ENCODE measurements at places on chromosomes 6 and 20. TPM values are rescaled to one million over a fixed set of nuclear protein-coding genes. Genes with fewer than 3 reads are reported as not detected.

GRCh38 chr20:43653966-43654365, 12.9 kb upstream of the MYBL2 start:
- peaks cover 13% of the 10 kb centered on the region for H3K36me3 ChIP-seq
- H3K4me1 ChIP-seq, result no peaks in the 10 kb centered on the region
- no peak overlapping the region for H3K27ac ChIP-seq
- H3K4me3 ChIP-seq, result no peak overlapping the region
- H3K27me3 ChIP-seq, result no peaks in the 10 kb centered on the region

- H3K4me1 ChIP-seq, result no peaks in the 10 kb centered on the region
- peaks cover 98% of the 10 kb centered on the region for H3K27me3 ChIP-seq
- no peak for DNase-seq
- no peak overlapping the region for H3K4me3 ChIP-seq
- H3K27ac ChIP-seq, result no peak overlapping the region
Measured at GRCh38 chr6:125533710-125534397, 215.6 kb upstream of the HEY2 start.

DNA sequence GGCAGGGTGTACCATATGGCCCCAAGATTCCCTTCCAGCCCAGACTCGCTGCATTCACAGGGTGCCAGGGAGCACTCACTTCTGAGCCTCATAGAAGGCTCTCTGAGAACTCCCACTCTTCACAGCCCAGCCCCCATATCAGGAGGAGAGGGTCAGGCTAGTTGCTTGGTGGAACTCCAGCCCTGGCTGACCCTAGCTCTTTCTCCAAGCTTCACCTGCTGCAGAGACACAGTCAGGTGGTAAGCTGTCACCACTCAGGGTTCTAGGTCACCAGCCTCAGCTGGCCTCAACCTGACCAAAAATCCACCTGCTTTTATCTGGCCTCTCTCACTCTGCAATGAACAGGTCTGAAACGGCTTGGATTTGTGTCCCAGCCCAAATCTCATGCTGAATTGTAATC, 162.7 kb upstream of the MLN start:
- no peaks in the 10 kb centered on the region for H3K36me3 ChIP-seq
- H3K4me1 ChIP-seq, result peaks cover 7% of the 10 kb centered on the region
- H3K27me3 ChIP-seq, result peaks cover 45% of the 10 kb centered on the region
- H3K4me3 ChIP-seq, result no peak overlapping the region
- H3K27ac ChIP-seq, result no peak overlapping the region

DNA sequence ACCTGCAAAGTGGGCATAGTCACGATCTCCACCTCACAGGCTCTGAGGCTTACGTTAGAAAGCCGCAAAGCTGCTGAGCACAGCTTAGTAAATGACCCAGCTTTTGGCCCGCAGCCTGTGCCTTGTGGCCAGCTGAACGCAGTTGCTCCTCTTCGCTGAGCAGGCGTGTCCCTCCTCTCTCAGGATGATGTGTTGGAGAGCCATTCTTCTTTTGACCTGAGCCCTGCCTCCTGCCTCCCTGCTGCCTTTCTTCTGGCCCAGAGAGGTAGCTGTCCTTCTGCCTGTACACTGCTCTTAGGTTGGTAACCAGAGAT, 47.6 kb upstream of the MYL9 start:
- DNase-seq, result no peak
- peaks cover 39% of the 10 kb centered on the region for H3K4me1 ChIP-seq
- H3K27ac ChIP-seq, result no peak overlapping the region
- H3K36me3 ChIP-seq, result peaks cover 24% of the 10 kb centered on the region

DNA sequence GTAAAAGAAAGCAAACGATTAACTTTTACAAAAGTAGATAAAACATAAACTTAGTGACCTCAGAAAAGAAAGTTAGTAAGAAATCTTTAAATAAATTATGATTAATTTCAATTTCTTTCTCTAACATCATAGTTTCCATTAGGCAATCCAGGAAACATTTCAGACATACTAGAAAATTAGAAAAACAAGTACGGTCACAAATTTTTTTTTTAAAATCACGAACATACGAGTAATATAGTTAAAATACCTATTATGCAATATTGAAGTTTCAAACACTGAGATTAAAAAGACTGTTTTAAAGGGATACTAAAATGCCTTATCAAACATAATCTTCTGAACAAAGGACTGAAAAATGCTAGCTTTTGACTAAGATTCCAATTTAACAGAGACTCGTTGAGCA, 26.2 kb downstream of the NOL7 start:
- no peak for DNase-seq
- peaks cover 50% of the 10 kb centered on the region for H3K36me3 ChIP-seq
- no peak overlapping the region for H3K27ac ChIP-seq
- no peak overlapping the region for H3K4me3 ChIP-seq
- H3K4me1 ChIP-seq, result no peaks in the 10 kb centered on the region

Gene CTCFL
- total RNA-seq, result not detected

Gene TNFRSF21
- 19.3 TPM for total RNA-seq
